ENCODE measurements at places on chromosomes 4 and X.

- no peak for DNase-seq
Measured at GRCh38 chr4:102868153-102868780, 525 bp upstream of the CISD2 start.

GRCh38 chr4:20254511-20255250 lies 3.0 kb downstream of the SLIT2 start:
- no peak for DNase-seq

DNA sequence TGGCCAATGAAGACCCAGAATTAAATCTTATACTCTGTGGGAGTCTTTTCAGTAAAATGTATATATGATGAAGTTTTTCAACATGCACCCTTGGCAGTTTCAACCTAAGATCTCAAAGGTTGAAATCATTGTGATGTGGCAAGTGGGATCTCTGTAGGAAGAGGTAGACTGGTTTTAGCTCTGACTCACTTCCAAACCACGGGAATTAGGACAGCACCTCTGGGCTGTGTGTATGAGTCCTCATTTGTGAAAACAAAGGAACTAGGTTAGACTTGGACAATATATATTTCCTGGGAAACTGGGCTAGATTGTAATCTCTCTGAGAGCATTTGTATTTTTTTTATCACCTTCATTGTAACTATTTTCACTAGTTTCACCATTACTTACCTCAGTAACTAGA lies 333.0 kb downstream of the ADGRL3 start:
- DNase-seq = no peak

- peak; percentile 19 for DNase-seq
Measured at GRCh38 chr4:6198768-6199421, 1.5 kb downstream of the JAKMIP1 start.

- DNase-seq = no peak
Measured at GRCh38 chr4:30868111-30868895, 148.1 kb downstream of the PCDH7 start.

DNA sequence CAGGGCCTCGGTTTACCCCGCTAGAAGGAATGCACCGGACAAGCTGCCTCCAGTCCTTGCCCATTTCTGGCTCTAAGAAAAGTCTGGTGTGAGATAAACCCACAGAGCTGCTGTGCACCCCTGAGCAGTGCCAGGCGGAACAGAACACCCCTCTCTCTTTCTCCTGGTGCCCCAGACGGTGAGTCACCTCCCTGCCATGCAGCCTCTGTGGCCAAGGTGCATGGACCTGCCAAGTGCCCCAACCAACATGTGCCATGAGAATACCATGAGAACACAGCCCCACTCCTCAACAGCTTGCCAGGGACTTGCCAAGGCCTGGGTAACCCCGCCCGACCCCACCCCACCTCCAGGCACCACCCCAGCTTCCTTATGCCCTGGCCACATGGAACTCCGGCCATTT lies 47.7 kb upstream of the MAN2B2 start:
- no peak for DNase-seq

DNA sequence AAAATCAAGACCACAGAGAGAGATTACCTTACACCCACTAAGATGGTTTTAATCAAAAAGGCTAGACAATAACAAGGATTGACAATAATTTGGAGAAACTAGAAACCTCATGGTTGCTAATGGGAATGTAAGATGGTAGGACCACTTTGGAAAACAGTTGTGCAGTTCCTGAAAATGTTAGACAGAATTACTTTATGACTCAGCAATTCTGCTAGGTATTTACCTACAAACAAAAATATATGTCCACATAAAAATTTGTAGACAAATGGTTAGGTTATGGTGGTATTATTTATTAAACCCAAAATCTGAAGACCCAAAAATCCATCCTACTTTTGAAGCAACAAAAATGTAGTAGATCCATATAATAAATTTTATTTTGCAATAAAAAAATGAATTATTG lies 1027.0 kb upstream of the ADGRL3 start:
- DNase-seq = no peak

DNA sequence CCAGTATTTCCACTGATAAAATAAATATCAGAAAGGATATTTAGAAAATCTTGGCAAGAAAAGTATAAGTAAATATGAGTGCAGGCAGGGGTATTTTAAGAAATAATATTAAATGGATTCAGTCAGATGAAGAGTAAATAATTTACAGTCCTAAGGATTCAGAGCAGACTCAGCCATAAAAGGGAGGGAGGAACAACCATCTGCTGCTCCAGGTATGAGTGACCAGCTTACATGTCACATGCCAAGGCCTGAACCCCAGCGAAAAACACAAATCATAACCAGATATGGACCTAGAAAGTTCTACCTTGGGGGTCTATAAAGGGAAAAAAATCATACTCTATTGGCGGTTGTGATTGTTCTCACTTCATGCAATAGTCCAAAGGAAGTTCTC lies 166.8 kb downstream of the COL4A6 start:
- no peak for DNase-seq

DNA sequence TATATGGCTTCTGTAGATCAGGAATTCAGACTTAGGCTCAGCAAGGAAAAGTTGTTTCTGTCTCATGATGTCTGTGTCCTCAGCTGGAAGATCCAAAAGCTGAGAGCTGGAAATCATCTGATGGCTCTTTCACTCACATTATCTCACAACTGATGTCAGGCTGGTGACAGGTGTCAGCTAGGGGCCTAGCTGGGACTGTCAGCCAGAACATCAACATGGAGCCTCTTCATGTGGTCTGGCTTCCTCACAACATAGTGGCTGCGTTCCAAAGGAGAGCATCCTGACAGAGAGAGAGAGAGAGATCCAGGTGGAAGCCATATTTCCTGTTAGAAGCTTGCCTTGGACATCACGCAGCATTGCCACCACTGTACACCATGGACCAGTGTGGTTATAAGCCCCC lies 10.6 kb upstream of the INTS6L start:
- DNase-seq = no peak

GRCh38 chr4:6620296-6620695 lies 20.2 kb upstream of the MRFAP1 start:
- no peak for DNase-seq

Data from CD4-positive, alpha-beta memory T cell (primary cell).